Stimulated activated CD4-positive, alpha-beta T cell treated with anti-CD3 and anti-CD28 coated beads, Interleukin-15, amount 100 ng/mL, for 1 hour (primary cell): ENCODE measurements at places on chromosomes 13 and 19.

GRCh38 chr13:103961784-103962183 is 895.6 kb upstream of the SLC10A2 start:
- no peak for DNase-seq

GRCh38 chr19:39692166-39692565 is 12.1 kb upstream of the LGALS14 start:
- no peak for DNase-seq

DNA sequence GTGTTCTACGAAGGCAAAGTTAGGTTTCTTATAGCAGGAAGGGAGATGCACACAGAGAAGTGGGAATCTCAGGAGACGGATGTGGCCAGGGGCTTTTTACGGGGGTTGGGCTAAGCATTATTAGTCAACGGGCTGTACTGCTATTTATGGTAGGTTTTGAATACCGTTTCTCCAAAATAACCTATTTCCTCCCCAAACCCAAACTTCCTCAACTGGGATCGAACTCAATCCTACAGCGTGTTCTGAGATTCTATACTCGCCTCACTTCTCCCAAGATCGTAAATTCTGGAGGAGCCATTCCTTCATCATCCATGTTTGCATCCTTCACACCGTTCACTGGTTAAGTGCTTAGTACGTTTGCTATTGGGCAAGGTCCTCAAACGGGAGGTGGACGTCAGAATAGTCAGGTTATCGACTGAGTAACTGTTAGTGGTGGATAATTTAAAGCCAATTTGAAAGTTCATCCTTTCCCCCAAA is 1.2 kb upstream of the TRIM13 start:
- no peak for DNase-seq

- no peak for DNase-seq
Observed at GRCh38 chr13:105597573-105597972, 937.9 kb downstream of the EFNB2 start.

DNA sequence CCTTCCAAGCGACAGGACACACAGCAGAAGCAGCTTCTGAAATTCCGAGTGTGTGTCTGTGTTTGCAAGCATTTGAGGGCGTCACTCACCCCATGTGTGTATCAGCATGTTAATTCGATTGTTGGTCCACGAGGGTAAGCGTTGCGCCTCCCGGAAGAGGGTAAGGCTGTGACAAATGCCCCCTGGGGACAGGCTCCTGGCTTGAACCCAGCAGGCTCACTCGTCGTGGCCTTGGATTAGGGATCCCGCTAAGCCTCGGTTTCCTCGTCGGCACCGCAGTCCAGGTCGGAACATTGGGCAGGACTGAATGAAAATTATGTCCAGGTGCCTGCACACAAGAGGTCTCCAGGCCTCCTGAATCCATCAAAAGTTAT is 606 bp upstream of the STXBP2 start:
- DNase-seq: no peak

- DNase-seq: no peak
Observed at GRCh38 chr13:26325876-26326275, 71.9 kb downstream of the CDK8 start.

DNA sequence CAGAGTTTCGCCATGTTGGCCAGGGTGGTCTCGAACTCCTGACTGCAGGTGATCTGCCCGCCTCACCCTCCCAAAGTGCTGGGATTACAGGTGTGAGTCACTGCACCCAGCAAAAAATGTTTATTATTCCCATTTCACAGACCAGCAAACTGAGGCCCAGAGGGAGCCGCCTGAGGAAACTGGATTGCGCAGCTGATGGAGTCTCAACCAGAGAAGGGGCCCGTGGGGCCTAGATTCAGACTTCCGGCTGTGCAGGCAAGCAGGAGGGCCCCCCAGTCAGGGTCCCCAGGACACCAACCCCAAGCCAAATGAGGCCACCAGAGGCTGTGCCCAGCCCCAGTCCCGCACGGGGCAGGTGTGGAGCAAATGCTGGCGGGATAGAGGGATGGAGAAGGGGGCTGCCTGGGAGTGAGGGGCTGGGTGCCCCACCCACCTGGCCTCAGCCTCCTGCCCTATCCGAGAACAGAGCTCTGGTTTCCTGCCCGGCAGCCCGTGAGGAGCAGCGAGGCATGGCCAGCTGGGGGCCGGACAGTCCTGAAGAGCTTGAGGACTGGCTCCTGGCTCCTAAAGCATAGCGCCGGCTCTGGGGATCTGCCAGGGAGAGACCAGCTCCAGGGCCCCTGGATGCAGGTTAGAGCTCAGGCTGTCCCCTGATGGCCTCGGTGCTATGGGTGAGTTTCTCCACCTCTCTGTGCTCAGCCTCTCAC is 22.0 kb downstream of the MISP start:
- no peak for DNase-seq

DNA sequence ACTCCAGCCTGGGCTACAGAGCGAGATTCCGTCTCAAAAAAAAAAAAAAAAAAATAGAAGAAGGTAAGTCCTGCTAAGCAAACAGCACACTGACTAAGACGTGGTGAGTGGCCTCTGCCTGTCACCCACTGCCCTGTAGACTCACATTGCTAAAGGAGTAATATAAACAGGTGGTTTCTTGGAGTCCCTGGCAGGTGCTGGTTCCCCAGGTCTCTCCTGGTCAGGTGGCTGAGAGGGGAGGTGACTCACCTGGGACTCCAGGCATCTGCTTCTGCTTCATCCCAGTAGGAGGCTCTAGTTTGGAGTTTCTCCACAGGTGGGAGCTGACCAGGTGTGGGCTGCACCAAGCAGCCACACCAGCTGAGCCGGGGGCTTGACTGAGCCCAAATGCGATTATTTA is at the start of gene OR10H1:
Gene OR10H1 (minus strand): TSS at position 359 of the 400 bp plus-strand sequence. CDS start 7,627 bp downstream, outside the sequence.
- no peak for DNase-seq
